Calu3 (cell line): ENCODE measurements at places on chromosomes 12 and 14.

DNA sequence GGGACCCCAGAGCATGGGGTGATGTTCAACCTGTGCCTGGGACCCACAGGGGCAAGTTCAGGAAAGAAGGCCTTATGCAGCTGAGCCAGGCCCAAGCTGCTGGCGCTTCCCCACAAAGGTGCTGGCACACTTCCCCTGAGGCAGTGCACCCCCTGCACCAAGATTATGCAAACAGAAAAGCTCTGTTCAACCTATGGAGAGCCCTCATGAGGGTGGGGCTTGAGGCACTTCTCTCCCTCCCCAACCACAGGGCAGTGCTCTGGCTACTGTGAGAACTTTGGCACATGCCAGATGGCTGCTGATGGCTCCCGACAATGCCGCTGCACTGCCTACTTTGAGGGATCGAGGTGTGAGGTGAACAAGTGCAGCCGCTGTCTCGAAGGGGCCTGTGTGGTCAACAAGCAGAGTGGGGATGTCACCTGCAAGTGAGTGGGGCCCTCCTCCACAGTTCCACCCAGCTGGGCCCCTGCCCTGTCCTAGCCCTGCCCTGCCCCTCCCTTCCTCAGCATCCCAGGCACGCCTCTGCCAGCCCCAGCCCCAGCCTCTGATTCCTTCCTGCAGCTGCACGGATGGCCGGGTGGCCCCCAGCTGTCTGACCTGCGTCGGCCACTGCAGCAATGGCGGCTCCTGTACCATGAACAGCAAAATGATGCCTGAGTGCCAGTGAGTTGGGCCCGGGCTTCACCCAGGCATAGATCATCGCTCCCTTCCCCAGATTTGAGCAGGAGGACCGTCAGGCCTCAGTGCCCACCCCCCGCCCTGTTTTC, 5.5 kb upstream of the NXPH4 start:
- DNase-seq, result no peak

GRCh38 chr12:125137766-125138344, 72.6 kb downstream of the AACS start:
- DNase-seq, result no peak

- DNase-seq, result no peak
These were observed 188.5 kb downstream of the CCDC91 start for GRCh38 chr12:28378736-28379135.

GRCh38 chr14:58100735-58101368, 51.2 kb downstream of the ARMH4 start:
- no peak for DNase-seq

- DNase-seq, result no peak
These were observed 10.8 kb upstream of the TCTN2 start for GRCh38 chr12:123659996-123660727.

GRCh38 chr12:91663310-91663709, 480.7 kb upstream of the DCN start:
- DNase-seq, result no peak
